ENCODE measurements at places on chromosomes 16 and 17.
A peak's percentile ranks its signal among the peaks of the same experiment; 100 is the strongest.

DNA sequence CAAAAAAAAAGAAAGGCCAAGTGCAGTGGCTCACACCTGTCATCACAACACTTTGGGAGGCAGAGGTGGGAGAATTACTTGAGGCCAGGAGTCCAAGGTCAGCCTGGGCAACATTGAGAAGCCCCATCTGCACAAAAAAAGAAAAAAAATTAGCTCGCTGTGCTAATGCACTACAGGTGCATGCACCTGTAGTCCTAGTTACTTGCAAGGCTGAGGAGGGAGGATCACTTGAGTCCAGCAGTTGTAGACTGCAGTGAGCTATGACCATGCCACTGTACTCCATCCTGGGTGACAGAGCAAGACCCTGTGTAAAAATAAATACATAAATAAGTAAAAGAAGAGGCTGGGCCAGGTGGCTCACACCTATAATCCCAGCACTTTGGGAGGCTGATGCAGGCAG is 39.7 kb downstream of the DCAKD start:
- no peak for DNase-seq

GRCh38 chr16:9144106-9144505 is 52.7 kb downstream of the HAPSTR1 start:
- DNase-seq = no peak

- no peak for DNase-seq
These were observed 213.2 kb upstream of the RPL38 start for GRCh38 chr17:73990290-73990689.

- DNase-seq = no peak
These were observed 7.7 kb upstream of the MBTPS1 start for GRCh38 chr16:84124257-84125073.

- no peak for DNase-seq
These were observed 209.0 kb downstream of the NTN1 start for GRCh38 chr17:9230346-9230745.

GRCh38 chr17:47607481-47607880 is 42.2 kb upstream of the KPNB1 start:
- DNase-seq = no peak

GRCh38 chr16:79047337-79047736 is 553.2 kb downstream of the MAF start:
- no peak for DNase-seq

GRCh38 chr17:75535119-75535537 is 9.6 kb downstream of the LLGL2 start:
- DNase-seq = peak; percentile 43

DNA sequence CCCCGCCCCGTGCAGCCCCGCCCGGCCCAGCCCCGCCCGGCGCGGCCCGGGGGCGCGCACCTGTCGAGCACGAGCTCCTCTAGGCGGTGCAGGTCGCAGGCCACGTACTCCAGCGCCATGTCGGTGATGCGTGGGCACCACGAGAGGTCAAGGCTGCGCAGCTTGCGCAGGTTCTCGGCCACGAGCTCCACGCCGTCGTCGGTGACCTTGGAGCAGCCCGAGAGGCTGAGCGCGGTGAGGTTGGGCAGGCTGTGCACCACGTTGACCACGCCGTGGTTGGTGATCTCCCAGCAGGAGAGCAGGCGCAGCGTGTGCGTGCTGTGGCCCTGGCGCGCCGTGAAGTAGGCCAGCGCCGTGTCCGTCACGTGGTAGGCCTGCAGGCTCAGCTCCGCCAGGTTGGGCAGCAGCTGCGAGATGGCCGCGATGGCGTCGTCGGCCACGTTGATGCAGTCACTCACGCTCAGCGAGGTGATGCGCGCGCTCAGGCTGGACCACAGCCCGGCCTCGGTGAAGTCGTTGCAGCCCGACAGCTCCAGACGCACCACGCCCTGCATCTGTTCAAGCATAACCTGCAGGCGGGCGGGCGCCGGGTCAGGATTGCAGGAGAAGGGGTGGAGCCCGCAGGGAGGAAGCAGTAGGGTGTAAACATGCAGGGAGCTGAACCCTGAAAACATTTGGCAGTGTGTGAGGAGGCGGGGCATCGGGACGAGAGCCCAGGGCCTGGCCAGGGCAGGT is 5.3 kb upstream of the WDR24 start:
- peak; percentile 57 for DNase-seq

- no peak for DNase-seq
These were observed 15.8 kb upstream of the SRRM2 start for GRCh38 chr16:2736476-2737237.

- DNase-seq = no peak
These were observed 27.9 kb downstream of the GABARAPL2 start for GRCh38 chr16:75593825-75594820.

GRCh38 chr16:83116274-83116892 is 489.6 kb downstream of the CDH13 start:
- DNase-seq = no peak

- DNase-seq = no peak
These were observed 11.2 kb upstream of the CLEC19A start for GRCh38 chr16:19274165-19274797.

- DNase-seq = no peak
These were observed 24.8 kb downstream of the ITPRIPL2 start for GRCh38 chr16:19138601-19139000.

DNA sequence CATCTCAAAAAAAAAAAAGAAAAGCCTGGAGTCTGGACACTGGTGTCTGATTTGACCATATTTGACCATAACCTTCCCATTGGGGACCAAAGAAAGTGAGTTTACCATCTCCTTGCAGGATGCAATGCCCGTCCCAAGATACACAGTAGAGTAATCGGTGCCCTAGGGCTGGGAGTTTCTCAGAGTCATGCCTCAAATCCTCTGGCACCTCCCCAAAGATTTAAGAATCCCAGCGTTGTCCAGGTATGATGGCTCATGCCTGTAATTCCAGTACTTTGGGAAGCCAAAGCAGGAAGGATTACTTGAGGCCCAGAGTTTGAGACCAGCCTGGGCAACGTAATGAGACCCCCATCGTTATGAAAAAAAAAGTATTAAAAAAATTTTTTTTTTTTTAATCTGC is 5.0 kb downstream of the PITPNM3 start:
- DNase-seq = no peak

DNA sequence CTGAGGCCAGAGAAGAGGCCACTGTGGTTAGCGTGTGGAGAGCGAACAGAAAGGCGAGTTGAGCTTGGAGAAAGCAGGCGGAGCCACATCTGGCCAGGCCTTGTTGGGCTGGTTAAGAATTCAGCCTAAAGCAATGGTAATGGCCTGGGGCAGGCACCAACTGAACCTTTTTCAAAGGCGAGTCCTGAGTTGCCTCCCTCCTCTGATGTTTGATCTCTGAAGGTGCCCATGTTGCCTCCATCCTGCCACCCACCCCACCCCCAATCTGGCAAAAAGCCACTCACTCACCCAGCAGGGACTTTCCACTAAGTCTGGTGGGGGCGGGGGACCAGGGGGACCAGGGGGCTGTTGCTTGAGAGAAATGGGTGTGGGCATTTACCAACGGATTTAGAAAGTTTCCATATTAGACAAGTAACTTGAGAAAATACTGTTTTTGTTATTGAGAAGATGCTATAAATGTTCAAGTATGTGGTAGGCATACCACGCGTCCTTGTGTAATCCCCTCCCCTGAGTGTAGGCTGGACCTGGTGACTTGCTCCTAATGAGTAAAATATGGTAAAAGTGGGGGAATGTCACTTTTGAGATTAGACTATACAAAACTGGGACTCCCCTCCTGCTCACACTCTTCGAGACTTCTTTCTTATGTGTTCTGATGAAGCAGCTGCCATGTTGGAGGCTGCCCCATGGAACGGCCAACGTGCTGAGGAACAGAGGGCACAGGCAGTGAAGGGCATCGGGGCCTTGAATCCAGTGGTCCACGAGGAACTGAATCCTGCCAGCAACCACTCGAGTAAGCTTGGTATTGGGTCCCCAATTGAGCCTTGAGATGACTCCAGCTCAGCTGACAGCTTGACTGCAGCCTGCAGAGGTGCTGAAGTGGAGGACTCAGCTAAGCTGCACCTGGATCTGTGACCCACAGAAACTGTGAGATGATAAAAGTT is 29.9 kb upstream of the TNS4 start:
- DNase-seq = peak; percentile 81

DNA sequence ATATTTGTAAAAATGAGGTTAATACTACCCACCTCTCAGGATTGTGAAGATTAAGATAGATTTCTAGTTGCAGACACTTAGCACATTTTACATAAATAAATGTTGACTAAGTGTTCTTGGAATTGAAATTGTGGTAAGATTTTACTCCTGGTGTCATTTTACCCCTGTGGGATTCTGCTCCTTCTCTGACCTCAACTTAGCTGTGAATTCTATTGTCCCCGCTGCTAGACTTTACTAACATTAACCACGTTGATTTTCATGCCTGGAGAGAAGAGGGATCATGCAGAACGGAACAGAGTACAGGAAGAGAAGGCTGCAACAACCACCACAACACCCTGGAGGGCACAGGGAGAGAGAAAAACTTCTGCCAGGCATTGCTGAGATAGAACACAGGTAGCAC is 2.1 kb upstream of the TOM1L1 start:
- no peak for DNase-seq

- DNase-seq = no peak
These were observed 40.2 kb downstream of the GRB2 start for GRCh38 chr17:75365009-75365930.

DNA sequence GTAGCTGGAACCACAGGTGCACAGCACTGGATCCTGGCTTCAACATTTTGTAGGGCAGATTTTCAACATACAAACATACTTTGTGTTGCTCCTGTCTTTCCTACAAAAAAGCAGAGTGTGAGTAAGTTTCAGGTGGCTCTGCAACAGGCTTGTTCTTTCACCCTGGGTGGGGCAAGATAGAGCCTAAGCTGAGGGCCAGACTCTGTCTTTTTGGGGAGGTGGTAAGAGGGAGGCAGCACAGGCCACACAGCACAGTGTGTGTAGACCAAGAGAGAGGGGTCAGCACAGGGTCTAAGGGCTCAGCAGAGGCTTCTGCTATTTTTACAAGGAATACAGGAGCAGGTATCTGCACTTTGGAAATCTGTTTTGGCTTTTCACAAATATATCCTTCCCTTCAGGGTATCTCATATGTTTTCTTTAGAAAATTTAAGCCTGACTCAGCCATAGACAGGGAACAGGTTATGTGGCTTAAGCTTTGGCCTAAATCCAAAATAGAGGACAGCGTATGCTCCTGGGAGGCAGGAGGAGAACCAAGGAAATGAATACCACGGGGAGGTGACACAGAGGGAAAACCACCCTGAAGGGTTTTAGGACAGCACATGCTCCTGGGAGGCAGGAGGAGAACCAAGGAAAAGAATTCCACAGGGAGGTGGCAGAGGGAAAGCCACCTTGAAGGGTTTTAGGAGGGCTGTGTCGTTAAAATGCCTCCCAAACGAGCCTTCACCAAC is 21.6 kb downstream of the EMC8 start:
- DNase-seq = no peak

GRCh38 chr17:73833775-73834488 is 189.7 kb upstream of the SDK2 start:
- DNase-seq = no peak

GRCh38 chr17:18041776-18042175 is 2.6 kb downstream of the GID4 start:
- no peak for DNase-seq

DNA sequence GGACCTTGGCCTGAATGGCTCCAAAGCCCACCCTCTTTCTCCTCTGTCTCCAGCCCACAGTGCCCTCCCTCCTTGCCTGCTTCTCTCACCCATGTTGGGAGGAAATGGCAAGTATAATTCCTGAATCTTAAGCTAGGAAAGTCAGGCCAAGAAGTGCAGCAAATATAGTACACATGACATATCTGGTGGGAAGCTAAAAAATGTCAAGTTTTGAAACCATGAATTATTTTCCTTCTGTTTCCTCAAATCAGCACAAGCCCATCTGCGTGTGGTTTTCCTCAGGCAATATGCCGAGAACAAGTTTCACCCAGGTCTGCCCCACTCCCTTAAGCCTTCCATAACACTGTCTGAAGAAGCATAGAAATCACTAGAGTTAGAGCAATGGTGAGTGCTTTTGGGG is 502.8 kb upstream of the CDH11 start:
- no peak for DNase-seq

- peak; percentile 71 for DNase-seq
These were observed 11.5 kb downstream of the CCL16 start for GRCh38 chr17:35969558-35970380.

GRCh38 chr17:38690386-38690785 is 14.7 kb upstream of the MLLT6 start:
- DNase-seq = no peak

GRCh38 chr17:16975277-16975651 is 3.3 kb upstream of the TNFRSF13B start:
- no peak for DNase-seq

All from CD4-positive, alpha-beta T cell treated with Interferon alpha-2 for 1 hour (primary cell).